ENCODE measurements at places on chromosomes 1 and 21.

DNA sequence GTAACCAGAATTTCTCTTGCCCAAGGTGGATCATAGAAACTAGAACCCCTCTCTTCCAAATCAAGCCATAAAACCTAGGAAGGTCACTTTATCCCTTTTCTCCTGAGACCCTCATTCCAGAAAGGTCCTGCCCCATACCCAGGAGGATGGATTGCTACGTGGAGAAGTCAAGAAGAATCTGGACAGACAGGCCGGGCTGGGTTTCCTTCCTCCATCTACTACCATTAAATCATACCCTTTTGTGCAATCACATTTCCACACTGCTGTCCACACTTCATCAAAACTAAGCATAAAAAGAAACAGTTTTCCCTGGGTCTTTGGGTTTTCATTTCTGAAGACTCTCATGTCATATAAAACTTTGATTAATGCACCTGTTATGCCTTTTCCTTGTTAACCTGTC is 65.4 kb downstream of the C21orf91 start:
- no peak for DNase-seq

DNA sequence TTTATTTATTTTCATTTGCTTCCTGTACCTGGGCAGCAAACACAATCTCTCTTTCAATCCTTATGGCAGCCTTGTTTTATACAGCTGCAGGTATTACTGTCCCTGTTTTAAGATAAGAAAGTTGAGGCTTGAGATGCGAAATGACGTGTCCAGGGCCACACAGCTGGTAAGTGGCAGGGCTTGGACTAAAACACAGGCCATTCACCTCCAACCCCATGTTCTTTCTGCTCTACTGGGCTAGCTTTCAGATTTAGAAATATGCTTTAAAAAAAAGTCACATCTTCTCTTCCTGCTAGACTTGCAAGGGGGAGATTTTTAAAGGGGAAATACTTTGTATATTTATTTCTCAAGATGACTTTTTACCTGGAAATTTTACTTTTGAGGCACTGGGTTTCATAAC is 62.8 kb downstream of the CNST start:
- no peak for DNase-seq

- DNase-seq, result no peak
These were observed 605.7 kb downstream of the NUF2 start for GRCh38 chr1:163927493-163927892.

DNA sequence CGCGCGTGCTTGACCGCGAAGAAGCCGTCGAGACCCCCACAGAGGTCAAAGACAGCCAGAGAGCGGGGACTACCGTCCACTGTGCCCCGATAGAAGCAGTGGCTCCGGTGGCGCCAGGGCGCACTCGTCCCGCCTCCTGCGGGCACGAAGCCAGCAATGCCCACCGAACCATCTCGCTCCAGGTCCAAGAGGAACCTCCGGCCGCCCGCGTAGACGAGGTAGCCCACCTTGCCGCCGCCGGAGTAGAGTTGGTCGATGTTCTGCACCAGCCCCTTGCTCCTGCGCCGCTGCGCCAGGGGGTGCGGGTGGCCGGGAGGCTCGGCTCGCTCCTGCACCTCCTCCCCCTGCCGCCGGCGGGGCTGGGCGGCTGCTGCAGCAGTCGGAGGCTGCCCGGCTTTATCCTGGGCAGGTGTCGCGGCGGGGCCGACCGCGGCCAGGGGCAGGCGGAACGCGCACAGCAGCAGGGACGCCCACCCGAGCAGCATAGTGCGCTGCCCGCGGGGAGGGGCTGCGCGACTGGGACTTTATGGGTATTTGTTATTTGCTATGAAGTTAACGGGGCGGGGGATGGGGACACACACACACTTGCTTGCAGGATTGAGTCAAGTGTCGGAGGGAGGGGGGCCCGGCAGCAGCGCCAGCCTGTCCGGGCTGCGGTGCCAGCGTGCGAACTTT is 844 bp downstream of the ADAMTS5 start:
- DNase-seq, result no peak

- DNase-seq, result no peak
These were observed 28.8 kb downstream of the QSOX1 start for GRCh38 chr1:180183426-180183825.

DNA sequence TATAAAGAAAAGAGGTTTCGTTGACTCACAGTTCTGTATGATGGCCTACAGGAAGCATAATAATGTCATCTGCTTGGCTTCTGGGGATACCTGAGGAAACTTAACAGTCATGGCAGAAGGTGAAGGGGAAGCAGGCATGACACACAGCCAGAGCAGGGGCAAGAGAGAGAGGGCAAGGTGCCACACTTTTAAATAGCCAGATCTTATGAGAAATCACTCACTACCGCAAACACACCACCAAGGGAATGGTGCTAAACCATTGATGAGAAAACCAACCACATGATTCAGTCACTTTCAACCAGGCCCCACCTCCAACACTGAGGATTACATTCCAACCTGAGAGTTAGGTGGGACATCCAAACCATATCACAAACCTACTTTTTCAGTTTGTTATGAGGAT is 245.9 kb upstream of the SGIP1 start:
- DNase-seq, result no peak

GRCh38 chr1:43986712-43987111 is 4.7 kb upstream of the CCDC24 start:
- DNase-seq, result no peak

- DNase-seq, result no peak
These were observed 54.4 kb upstream of the GCLM start for GRCh38 chr1:93963585-93963984.

DNA sequence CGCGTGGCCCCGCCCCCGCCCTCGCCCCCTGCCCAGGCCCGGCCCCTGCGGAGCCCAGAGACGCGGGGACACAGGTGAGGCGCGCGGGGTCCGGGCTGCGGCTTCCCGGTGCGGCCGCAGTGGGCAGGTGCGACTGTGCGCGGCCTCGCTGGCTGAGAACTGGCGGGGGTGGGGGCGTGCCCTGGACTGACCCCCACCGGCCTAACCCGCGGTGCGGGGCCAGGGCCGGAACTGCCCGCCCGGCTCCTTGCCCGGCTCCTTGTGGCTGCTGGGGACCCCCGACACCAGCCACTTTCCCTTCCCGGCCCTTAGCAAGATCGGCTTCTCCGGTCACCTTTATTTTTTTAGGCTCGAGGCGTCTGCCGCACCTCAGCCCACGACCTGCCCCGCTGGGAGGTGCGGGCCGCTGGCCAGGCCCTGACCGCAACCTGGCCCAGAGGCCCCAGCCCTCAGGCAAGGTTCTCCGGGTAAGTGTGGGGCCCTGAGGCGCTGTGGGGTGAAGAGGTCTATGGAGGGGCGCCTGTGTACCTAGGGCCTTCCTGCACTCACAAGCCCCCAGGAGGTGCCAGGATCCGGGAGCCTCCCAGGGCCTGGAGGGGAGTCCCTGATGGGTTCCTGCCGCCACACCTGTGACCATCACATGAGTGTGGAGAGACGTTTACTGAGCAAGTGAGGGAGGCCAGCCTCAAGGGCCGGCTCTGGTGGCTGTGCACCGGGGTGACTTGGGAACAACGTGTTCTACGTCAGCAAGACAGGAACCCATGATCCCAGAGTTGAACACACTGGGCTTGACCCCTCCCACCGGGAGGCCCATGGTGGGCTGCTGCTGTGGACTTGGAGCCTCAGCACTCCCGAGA is at the start of gene SMIM1:
TSS of gene SMIM1 (plus strand) at position 35 of the 857 bp plus-strand sequence. CDS start 2,625 bp downstream, outside the sequence.
- no peak for DNase-seq

GRCh38 chr1:15364740-15365139 is 44.9 kb upstream of the EFHD2 start:
- no peak for DNase-seq

DNA sequence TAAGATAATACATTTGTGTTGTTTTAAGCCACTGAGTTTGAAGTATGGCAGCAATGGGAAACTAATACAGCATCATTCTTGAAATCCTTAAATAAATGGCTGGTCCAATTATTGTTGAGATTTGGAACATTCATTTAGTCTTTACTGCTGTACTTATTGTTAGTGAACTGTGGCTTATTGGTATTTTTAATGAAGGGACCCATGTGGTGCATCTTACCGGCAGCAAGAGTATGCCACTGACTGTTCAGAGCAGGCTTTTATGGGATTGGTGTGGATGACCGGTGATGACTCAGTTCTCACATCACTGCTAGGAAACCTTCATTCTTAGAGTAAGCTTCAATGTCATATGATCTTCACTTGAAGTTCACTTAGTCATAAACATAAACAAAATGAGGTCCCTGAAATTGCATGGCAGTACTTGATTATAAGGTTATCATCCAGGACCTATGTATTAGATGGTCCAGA is 31.5 kb downstream of the PRKAA2 start:
- DNase-seq, result no peak

DNA sequence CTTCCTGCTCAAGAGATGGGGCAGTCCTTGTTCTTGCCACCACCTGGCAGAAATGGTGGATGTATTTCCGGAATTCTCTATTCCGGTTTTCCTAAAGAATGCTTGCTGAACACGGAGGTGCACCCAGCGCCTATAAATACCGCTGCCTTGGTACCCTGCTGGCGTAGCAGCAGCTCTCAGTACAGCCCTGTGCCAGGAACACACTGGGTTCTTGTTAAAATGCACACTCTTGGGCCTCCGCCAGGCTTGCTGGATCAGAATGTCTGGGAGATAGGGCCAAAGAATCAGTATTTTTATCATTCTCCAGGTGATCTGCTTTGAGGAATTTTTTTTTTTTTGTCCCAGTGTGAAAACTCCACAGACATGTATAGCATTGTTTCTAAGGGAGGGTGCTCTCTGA is 54.2 kb downstream of the IGSF5 start:
- DNase-seq, result no peak

DNA sequence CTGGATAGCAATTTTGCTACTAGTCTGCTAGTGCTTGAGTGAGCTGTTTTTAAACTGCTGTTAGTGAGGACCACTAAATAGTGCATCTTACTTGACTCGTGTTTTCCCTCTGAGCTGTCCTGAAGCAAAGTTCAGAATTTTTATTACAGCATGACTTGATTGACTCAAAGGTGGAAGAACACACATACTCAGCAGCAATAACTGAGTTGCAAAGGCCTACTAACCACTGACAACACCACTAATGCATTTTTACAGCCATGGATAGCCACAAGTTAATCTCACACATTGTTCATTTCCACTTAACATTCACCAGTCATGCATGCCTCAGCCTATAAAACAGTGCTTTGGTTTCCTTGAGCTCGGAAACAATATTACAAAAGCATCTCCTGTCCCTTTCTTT is 148.7 kb downstream of the RUNX1 start:
- no peak for DNase-seq

- DNase-seq, result no peak
These were observed 732.4 kb downstream of the MATN1 start for GRCh38 chr1:29991025-29991424.

GRCh38 chr1:244239261-244239770 is 188.2 kb downstream of the ZBTB18 start:
- no peak for DNase-seq

GRCh38 chr1:73593804-73594203 is 604.2 kb downstream of the LRRIQ3 start:
- peak; percentile 24 for DNase-seq

GRCh38 chr1:233440951-233441401 is 113.5 kb downstream of the MAP3K21 start:
- peak; percentile 6 for DNase-seq

DNA sequence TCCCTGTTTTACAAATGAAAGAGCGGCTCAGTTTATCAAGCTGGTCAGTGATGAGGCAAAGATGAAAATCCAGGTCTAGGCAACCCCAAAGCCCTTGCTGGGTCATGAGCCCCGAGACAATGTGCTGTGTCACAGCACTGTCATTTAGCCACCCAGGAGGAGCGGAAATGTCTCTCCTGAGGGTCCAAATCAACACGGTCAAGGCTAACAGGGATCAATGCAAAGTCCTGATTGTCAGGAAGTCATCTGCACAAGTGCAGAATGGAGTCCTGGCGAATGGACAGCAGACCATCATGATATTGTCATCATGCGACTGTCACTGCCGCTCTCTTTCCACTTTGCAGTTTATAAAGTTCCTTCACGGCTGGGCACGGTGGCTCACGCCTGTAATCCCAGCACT is 30.2 kb downstream of the NCMAP start:
- no peak for DNase-seq

DNA sequence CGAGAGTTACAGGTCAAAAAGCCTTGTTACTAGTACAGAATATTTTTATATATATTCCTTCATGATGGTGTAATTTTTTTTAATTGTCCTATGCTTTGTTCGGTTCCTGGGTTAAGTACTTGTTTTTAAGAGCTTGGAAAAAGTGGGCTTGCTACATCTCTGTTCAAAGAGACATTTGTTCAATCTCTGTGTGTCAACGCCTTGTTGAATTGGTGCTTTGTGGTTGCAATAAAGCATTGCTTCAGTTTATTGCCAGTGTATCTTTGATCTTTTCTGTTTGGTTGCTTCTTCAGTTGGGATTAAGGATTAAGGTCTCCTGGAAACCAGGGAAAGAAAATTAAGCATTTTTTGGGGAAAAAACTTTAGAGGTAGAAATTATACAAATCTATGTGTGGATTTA is 47.7 kb upstream of the DNASE2B start:
- DNase-seq, result no peak

- DNase-seq, result no peak
These were observed 156.8 kb downstream of the ZBTB18 start for GRCh38 chr1:244207935-244208244.

DNA sequence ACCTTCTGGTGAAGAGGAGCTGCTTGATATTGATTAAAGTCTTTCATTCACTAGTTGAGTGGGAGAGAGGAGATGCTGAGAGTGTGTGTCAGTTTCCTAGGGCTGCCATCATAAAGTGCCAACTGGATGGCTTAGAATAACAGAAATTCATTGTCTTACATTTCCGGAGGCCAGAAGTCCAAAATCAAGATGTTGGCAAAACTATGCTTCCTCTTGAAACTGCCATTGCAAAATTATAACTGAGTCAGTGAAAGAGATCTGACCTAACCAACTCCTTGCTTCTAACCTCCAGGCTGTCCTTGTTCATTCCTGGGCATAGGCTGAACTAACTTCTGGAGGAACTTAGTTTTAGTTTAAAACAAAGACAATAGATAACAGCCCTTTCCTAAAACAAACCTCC is 47.1 kb downstream of the PTGS2 start:
- no peak for DNase-seq

- no peak for DNase-seq
These were observed 882.9 kb upstream of the B3GALT2 start for GRCh38 chr1:194069168-194069830.

DNA sequence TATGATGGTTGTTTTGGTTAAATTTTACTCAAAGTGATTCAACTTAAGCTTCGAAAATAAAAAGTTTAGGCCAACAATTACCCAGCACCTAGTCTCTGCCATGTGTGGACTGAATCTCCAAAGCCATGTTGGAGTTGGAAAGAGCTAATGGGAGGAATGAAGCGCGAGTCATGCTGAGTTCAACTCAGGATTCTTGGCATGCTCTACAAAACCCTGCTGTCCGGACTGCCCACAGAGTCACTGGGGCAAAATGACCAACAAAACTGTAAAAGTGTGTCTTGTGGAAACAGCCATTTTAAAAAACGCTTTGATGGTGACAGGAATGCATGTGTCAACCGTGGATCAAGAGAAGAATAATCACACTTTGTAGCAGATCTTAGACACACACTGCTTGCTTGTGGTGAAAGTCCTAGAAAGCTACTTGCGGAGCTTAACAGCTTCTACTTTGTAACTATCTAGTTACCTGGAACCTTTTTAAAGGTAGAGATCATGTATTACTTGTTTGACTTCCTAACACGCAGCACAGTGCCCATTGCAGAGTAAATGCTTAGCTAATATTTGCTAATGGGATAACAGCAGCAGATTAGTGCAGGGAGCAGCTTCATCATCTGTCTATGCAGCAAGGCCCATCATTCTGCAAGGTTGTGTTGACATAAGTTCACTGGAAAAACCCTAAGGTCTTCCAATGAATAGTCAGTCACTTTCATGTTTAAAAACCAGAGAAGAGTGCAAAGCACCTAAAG is 7.0 kb upstream of the GBP6 start:
- no peak for DNase-seq

All from B cell (primary cell).